ENCODE measurements at places on chromosomes 4 and X. TPM values are rescaled to one million over a fixed set of nuclear protein-coding genes. Genes with fewer than 3 reads are reported as not detected.

- DNase-seq, result no peak
Observed at GRCh38 chr4:63937961-63938360, 471.3 kb downstream of the TECRL start.

DNA sequence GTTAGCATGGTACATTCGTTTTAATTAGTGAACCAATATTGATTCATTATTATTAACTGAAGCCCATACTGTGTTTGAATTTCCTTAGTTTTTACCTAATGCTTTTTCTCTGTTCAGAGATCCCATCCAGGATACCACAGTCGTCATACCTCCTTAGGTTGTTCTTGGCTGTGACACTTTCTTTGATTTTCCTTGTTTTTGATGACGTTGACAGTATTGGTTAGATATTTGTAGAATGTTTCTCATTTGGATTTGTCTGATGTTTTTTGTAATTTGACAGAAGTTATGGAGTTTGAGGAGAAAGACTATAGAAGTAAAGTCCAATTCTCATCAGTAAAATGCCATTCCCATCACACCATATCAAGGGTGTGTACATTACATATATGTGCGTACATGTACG is 16.2 kb upstream of the RAP2C start:
- DNase-seq, result no peak

DNA sequence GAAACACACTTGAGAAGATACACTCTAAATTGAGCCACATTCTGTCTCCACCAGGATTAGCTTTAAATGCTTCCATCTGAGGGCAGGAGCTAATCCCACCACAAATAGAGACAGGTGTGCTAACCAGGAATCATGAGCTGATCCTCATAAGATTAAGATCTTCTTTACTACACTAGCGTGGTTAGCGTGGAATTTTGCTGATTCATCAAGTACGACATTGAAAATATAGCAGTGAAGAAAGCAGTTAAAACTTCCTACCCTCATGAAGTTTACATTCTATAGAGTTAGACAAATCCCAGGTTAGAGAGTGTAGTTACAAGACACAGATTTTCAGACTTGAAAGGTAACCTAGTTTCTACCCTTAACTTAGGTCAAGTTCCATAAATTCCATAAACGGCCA is 5.3 kb upstream of the APELA start:
- no peak for DNase-seq

DNA sequence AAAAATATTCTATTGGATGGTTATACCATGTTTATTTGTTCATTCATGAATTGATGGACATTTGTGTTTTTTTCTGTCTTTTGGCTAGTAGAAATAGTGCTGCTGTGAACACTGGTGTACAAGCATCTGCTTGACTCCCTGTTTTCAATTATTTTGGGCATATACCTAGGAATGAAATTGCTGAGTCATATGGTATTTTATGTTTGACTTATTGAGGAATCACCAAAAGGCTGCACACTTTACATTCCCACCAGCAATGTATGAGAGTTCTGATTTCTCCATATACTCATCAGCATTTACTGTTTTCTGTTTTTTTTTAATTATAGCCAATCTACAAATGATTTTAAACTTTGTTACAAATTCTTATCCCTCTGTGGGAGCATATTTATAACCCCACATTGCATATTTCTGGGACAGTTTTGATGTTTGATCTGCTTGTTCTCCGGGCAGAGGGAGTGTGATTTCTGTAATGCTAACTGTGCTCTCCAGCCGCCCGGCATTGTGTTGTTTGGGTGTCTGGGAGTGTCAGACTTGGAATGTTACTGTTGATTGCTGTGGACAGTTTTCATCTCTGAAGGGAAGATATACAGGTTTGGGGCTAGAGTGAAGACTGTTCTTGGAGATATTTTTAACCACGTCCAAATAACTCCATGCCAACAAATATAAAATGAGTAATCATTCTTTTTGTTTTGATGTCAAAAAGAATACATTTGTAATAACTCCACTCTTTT is 60.5 kb upstream of the PGRMC2 start:
- no peak for DNase-seq

GSTCD gene
- total RNA-seq, result 7.9 TPM

DNA sequence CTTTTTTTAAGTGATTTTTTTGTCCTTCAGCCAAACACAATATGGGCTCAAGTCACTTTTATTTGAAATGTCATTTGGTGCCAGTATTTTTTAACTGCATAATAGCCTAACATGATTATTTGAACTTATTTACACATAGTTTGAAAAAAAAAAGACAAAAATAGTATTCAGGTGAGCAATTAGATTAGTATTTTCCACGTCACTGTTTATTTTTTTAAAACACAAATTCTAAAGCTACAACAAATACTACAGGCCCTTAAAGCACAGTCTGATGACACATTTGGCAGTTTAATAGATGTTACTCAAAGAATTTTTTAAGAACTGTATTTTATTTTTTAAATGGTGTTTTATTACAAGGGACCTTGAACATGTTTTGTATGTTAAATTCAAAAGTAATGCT is 62.1 kb downstream of the EDNRA start:
- DNase-seq, result no peak

- DNase-seq, result no peak
Observed at GRCh38 chrX:112844250-112844649, 3.6 kb upstream of the AMOT start.

OTC gene
- 1.4 TPM for total RNA-seq

- no peak for DNase-seq
Observed at GRCh38 chr4:31100536-31100935, 380.4 kb downstream of the PCDH7 start.

DNA sequence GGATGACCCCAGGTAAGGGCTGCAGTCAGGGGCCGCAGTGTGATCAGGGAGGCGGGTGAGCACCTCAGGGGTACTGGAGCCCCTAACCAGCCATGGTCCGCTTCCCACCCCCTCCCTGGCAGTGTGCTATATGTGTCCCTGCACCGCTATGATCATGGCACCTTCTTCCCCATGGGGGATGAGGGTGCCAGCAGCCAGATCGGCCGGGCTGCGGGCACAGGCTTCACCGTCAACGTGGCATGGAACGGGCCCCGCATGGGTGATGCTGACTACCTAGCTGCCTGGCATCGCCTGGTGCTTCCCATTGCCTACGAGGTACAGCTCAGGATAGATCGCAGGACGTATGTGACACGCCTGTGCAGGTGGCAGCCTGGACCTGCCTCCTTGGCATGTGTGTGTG is 8.2 kb upstream of the ERAS start:
- no peak for DNase-seq

DNA sequence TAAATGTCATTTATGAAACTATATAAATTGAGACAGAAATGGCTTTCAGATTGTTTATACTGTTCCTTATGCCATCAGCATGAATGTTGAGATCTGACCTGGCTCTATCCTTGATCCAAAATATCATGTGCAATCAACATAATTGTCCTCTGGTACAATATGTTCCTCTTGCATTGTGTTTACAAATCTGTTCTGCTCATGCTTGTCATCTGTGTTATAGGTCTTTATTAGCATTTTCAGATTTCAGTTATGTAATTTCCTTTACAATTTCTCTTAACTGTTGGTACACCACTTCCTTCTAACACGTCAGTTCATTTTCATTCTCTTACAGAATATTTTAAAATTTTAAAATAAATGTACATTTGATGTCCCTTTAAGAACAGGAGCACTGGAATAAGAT is 1.6 kb downstream of the HPGD start:
- no peak for DNase-seq

DNA sequence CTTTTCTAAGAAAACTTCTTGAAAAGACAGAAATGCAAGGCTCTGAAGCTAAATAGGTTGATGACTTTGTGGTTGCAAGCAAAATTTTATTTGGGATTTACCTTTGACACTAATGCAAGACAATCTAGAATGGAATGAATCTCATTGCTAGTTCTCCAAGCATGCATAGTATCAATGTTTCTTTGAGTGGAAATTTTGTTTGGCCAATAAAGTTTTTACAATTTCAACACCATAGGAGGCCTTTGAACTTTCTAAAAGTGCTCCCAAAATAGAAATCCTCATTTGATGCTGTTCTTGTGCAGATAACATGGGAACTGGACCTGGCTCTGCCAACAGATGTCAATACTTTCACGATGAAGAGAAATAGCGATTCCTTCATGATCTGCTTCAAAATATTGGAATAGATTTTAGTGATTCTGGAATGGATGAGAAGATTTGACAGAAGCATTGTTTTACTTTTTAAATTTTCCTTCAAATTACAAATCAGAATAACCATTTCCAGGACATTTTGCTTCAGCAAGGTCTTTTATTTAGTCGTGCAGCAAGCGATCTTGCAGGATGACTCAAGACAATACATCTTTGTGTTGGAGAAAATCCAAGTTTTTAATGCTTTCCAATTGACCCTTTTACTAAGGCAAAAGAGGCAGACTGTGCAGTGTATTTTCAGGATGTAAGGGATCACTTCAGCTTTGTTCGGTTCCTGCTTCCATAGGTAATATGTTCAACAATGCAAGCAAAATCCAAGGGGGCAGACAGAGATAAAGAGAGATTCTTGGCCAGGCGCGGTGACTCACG is 51.7 kb upstream of the OTUD4 start:
- DNase-seq, result no peak

DNA sequence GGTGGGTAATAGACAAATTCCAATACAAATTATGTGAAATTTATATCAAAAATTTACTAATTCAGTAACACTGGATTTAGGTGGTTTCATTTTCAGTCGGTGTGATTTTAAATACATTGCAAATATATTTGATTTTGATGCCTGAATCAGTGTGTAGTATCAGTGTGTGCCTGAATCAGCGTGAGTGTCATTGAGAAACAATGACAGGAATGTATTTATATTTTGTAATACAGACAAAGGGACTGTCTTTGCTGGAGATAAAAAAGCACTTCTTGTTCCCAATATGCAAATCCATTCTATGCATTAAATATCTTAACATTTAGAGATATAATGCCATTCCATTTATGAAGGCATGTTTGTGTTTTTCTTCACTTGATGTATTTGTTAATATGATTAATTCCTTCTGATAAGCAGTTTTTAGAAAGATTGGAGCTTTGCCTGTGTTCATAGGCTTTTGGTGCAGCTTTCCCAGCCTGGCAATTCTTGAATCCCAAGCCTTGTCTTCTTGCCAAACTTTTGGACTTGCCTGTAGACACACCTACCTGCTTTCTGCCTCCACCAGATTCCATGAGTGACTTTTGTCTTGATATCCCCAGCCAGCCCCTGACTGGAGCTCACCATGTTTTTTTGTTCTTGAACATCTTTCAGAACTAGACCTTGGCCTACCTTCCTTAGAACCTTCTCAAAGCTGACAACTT is 243.8 kb downstream of the ADGRL3 start:
- no peak for DNase-seq

CSN1S1 gene
- not detected for total RNA-seq

GRCh38 chr4:24321616-24322015 is 262.7 kb downstream of the DHX15 start:
- DNase-seq, result no peak

DNA sequence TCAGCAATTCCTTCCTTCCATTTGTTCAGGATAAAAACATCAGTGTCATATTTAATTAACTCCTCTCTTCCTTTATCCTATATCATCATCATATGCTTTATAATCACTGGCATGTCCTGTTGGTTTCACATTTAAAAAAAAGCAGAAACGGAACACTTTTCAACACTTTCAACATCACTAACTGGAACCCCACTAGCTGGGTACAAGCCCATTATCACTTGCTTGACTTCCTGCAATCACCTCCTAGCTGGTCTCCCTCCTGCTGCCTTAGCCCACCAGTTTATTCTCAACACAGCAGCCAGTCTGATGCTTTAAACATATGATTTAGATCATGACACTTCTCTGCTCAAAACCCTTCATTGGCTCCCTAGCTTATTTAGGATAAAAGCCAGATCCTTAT is 116.4 kb upstream of the LSM6 start:
- no peak for DNase-seq

DNA sequence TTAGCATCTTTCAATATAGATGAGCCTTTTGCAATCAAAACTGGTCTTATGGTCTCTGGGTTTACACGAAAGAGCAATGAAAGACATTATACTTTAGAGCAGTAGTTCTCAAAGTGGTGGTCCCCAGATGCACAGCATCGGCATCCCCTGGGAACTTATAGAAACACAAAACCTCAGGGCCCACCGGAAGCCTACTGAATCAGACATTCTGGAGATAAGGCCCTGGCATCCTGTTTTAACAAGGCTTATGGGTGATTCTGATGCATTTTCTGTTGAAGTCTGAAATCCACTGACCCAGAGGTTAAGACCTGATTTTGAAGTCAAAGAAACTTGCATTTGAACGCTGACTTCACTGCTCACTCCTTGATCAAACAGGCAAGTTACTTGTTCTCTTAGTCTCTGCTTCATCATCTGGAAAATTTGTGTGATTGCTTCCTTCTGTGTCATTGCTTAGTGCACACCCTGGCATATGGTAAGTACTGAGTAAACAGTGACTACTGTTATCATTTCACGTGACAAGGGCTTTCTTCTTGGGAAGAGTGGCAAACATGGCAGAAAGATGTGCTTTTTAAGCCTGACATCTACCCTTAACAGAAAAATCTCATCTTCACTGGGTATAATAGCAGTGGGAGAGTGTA is 14.5 kb downstream of the CHRNA9 start:
- no peak for DNase-seq

DNA sequence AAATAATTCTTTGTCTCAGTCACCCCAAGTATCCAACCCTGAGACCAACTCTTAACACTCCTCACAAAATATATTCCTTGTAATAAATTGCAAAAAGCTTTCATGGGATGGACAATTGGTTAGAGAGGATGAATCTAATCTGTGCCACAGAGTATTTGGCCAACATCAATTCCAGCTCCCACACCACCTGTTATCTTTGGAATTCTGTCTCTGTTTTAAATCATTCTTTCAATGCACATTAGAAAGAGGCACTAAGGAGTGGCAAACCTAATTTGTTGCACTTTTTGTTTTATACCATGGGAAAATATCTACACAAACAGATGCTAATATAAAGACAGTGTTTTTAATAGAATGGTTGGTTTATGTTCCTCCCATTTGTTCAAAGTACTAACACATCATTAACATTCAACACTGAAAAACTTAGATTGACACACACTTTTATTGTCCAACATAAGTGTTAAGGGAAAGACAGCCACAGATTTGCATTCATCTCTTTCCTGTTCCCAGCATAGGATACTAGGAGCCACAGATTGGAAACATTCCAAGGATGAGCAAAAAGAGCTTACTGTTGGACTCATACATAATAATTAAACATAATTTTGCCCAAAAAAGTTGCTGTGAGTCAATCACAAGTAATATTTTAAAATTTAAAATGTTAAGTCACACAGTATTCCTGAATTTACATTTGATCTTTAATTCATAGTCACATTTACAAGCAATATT is 116.4 kb downstream of the PPA2 start:
- DNase-seq, result no peak

DNA sequence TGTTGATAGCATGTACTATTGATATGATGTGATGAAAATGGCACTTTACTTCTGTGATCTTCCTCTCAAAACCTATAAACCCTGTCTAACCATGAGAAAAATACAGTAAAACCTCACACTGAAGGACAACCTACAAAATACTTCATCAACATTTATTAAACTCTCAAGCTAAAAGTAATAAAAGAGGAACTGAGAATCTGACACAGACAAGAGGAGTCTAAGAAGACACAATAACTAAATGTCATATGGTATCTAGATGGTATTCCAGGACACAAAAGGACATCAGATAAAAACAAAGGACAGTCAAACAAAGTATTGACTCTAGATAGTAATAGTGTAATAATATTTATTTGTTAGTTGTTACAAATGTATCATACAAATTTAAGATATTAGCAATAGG is 655.3 kb downstream of the SH3BGRL start:
- no peak for DNase-seq

CD38 gene
- 3.4 TPM for total RNA-seq

All from transverse colon (tissue), 4 donors.